ENCODE measurements at places on chromosomes 5 and 9. TPM values are rescaled to one million over a fixed set of nuclear protein-coding genes. Genes with fewer than 3 reads are reported as not detected.

Gene PRR7
- polyA plus RNA-seq: 23.0 TPM

Gene IL4
- polyA plus RNA-seq: not detected

Gene PTGS1
- polyA plus RNA-seq: 18.2 TPM

Gene PAPPA
- polyA plus RNA-seq: not detected

Gene DRD1
- polyA plus RNA-seq: not detected

Gene PCDHB10
- polyA plus RNA-seq: not detected

Gene BNIP1
- polyA plus RNA-seq: 7.2 TPM

Gene PKD2L2
- polyA plus RNA-seq: 0.82 TPM

Gene LRRC70
- polyA plus RNA-seq: not detected

Gene IL7R
- 5.2 TPM for polyA plus RNA-seq

Gene GLT6D1
- polyA plus RNA-seq: not detected

Gene MGAT4B
- polyA plus RNA-seq: 6.3 TPM

Gene ANKRD31
- 0.09 TPM for polyA plus RNA-seq

Gene ZDHHC11
- polyA plus RNA-seq: not detected

Gene RNF183
- not detected for polyA plus RNA-seq

Gene WDR41
- 24.0 TPM for polyA plus RNA-seq

Gene TAL2
- 5.3 TPM for polyA plus RNA-seq

Gene HSPB3
- not detected for polyA plus RNA-seq

Measured in naive B cell (primary cell).